CD4-positive, alpha-beta T cell treated with Interleukin-12 subunit alpha and Interleukin-12 subunit beta, for 1 hour (primary cell): ENCODE measurements at places on chromosomes 1 and 21.

GRCh38 chr1:234600418-234601281 is 9.3 kb downstream of the IRF2BP2 start:
- peak; percentile 67 for DNase-seq

DNA sequence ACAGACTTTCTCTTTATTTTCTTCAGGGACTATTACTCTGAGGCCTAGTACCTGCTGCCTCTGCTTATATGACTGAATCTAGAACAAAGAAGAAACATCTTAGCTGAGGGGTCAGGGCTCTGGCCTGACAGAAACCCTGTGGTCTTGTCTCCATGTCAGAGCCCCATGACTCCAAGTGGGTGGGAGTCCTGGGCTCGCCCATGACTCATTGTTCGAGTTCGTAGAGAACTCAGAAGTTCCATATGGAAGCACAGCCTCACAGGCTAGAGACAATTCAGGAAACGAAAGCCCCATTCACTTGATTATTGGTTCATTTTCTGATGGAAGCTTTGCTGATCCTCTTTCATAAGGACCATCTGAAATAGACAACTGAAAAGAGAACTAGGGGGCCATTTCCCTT is 73.2 kb downstream of the CD58 start:
- DNase-seq: no peak

- DNase-seq: no peak
Observed at GRCh38 chr1:207455183-207455754, 1.1 kb downstream of the CR2 start.

- no peak for DNase-seq
Observed at GRCh38 chr1:196229546-196229945, 378.7 kb downstream of the KCNT2 start.

GRCh38 chr1:156741481-156741983 is 644 bp upstream of the MRPL24 start:
- DNase-seq: no peak
